Right renal cortex interstitium (tissue), 3 donors: ENCODE measurements at places on chromosomes 7 and 10. TPM values are rescaled to one million over a fixed set of nuclear protein-coding genes. Genes with fewer than 3 reads are reported as not detected.

- DNase-seq: no peak
Measured at GRCh38 chr10:86849181-86849894, 92.9 kb downstream of the BMPR1A start.

- no peak for DNase-seq
Measured at GRCh38 chr7:158614700-158615099, 27.1 kb upstream of the PTPRN2 start.

GRCh38 chr10:87847550-87847949 lies 15.8 kb downstream of the KLLN start:
- no peak for DNase-seq

The MDH2 gene
- 212 TPM for polyA plus RNA-seq

The SFRP5 gene
- polyA plus RNA-seq: 0.08 TPM
